ENCODE measurements at places on chromosomes 1 and 21.

DNA sequence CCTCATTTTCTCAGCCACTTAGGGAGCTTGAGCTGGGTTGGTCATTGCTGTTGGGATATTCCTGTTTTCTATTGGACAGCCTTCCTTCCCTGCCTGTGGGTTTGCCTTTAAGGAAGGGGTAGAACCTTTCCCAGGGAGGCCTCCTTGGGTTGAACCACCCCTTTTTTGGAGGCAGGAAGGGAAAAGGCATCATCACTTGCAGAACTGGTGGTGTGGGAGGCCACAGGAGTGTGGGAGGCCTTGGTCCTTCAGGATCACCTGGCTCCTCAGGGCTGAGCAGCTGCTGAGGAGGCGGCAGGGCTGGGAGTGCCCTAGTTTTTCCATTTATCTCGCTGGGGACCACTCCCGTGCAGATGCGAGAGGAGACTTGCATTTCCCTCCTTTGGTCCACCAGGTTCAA is 667 bp upstream of the CYB561D1 start:
- DNase-seq, result no peak

DNA sequence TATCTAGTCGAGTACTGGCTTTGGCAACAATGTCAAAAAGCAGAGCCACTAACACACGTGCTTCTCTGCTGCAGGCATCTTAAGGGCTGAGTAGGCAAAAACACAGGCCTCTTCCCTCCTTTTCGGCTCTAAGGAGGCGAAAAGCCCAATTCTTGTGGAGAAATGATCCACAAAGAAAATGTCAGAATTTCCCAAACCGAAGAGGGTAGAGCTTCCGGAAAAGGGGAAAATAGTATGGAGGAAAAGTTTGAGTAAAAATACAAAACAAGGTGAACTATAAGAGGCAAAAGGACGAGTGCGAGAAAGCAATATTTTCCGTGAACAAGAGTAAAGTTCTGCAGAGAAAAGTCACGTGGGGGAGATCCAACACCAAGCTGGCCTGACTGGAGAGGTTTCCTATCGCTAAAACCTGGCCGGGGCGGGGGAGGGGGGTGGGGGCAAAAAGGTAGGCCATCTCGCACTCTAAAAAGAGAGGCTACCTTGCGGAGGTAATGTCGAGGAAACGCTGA is 551 bp downstream of the ZRANB2 start:
- DNase-seq, result no peak

DNA sequence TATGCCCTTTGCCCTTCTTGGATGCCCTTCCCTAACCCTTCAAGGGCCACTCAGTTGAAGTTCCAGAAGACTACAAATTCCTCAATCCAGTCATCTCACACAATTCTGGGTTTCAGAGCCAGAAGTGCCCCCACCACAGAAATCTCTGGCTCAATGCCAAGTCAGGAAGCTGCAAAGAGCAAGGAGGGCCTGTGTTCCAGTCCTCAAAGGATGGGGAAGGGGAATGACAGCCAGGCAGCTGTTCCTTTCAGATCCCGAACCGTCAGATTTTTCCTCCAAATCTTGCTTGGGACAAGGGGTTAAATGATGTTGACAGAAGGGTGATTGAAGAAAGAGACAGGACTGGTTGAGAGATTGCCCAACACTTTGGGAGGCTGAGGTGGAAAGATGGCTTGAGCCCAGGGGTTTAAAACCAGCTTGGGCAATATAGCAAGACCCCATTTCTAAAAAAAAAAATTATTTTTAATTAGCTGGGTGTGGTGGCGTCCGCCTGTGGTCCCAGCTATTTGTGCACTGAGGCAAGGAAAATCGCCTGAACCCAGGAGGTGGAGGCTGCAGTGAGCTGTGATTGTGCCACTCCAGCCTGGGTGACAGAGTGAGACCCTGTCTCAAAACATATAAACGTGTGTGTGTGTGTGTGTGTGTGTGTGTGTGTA is 716 bp upstream of the HPDL start:
- no peak for DNase-seq

DNA sequence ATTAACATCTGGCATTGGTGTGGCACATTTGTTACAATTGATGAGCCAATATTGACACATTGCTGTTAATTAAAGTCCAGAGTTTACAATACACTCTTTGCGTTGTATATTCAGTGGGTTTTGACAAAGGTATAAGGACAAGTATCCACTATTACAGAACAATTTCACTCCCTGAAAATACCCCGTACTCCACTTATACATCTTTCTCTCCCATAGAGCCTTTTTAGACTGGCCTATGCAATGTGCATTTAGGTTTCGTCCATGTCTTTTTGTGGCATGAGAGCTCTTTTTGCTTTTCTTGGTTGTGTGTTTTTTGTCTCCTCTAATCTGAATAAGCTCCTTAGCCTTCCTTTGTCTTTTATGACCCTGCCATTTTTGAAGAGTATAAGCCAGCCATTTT is 40.6 kb upstream of the TSNAX start:
- no peak for DNase-seq

- no peak for DNase-seq
Measured at GRCh38 chr1:111099289-111099688, 40.6 kb downstream of the DRAM2 start.

- DNase-seq, result no peak
Measured at GRCh38 chr1:201685485-201685884, 143.5 kb upstream of the IPO9 start.

- DNase-seq, result no peak
Measured at GRCh38 chr1:24351918-24352627, 32.9 kb downstream of the GRHL3 start.

DNA sequence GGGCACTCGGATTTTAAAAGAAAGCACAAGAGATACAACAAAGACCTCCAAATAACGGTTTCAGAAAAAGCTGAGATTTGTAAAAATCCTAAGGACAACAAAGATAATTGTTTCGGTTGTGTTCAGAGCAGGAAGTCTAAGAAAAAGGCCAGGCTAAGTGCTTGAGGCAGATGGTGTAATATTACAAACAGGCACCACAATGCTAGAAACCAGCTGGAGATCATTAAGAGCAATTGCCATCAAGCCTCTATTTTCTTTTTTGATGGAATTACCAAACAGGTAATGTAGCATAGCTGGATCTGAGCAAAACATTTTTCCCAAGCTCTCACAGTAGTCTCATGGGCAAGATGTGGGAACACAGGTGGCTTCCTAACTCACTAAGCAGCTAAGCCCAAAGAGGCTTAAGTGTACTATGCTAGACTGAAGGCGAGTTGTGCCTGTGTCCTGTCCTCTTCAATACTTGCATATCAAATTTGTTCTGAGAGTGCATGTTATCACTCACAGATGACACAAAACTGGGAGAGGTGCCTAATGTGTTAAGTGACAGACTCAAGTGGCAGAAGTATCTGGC is 161.6 kb downstream of the GLUL start:
- DNase-seq, result no peak

DNA sequence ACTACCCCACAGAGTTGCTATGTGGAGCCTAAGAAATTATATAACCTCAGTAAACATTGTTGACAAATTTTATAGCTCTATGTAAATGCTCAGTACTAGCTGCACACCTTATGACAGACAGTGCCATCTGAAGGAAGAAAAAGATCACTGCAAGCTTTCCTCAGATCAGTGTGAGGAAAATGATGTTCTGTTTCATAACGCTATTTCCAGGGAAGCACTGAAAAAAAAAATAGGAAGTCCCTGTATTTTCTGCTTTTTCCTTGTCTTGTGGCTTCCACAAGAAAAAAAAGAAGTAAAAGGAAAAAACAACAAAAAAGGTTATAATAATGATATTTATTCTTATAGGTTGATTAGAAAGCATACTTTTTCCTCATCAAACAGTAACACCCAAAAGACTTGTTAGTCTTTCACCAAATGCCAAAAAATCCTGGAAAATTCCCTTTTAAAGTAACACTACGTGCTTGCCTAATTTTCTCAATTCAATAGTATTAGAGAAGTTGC is 23.2 kb downstream of the LYST start:
- DNase-seq, result no peak

- no peak for DNase-seq
Measured at GRCh38 chr1:26915204-26915842, 1.5 kb upstream of the NR0B2 start.

All from ecto neural progenitor cell (in vitro differentiated cells).